ENCODE measurements at places on chromosomes 5 and 9.

GRCh38 chr9:74122661-74123060 lies 374.5 kb upstream of the RORB start:
- no peak for DNase-seq

DNA sequence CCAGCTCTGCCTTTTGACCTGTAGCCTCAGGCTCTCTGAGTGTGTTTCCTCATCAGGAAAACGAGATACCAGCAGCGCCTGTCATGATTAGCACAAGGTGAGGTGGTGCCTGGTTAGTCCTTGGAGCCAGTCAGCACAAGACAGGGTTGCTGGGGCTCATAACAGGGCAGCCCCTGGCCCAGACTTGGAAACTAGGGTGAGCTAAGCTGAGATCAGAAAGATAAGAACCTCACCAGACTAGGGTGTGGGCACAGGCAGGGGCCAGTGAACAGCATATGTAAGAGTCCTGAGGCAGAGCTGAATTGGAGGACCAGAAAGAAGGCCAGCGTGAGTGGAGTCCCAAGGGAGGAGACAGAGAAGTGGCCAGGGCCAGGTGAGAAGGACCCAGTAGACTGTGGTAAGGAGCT lies 42.7 kb upstream of the FUBP3 start:
- no peak for DNase-seq

DNA sequence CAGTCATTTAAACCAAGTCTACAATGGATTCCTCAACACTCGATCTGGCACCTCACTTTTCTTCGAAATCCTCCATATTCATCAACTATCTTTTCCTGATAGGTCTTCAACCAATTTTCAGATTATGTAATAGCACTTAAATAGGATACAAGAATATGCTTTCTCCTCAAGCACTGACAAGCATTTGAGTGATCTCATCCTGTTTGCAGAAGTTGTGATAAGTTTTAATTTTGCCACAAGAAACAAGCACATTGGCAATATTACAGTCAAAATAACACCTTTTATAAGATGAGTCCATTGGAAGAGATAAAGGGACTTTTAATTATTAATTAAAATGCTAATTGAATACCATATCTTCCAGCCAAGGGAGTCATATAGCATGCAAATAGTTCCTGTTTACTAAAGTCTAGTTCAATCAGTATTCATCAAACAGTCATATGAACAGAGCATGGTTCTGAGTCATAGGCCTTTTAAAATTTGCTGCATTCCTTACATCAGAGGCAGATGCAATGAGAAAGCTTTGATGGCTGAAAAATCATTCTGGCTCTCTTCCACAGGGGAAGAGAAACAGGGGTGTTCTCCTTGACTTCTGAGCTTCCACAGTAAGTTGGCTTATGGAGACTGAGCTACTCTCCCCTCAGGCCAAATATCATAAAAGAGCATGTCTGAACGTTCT lies 32.7 kb upstream of the ZCCHC9 start:
- DNase-seq: no peak

GRCh38 chr9:111598733-111599091 lies 735 bp downstream of the PTGR1 start:
- DNase-seq: no peak

- no peak for DNase-seq
These were observed 53.8 kb upstream of the TSLP start for GRCh38 chr5:111017731-111018130.

- no peak for DNase-seq
These were observed 218.4 kb upstream of the TMEM161B start for GRCh38 chr5:88487066-88487465.

DNA sequence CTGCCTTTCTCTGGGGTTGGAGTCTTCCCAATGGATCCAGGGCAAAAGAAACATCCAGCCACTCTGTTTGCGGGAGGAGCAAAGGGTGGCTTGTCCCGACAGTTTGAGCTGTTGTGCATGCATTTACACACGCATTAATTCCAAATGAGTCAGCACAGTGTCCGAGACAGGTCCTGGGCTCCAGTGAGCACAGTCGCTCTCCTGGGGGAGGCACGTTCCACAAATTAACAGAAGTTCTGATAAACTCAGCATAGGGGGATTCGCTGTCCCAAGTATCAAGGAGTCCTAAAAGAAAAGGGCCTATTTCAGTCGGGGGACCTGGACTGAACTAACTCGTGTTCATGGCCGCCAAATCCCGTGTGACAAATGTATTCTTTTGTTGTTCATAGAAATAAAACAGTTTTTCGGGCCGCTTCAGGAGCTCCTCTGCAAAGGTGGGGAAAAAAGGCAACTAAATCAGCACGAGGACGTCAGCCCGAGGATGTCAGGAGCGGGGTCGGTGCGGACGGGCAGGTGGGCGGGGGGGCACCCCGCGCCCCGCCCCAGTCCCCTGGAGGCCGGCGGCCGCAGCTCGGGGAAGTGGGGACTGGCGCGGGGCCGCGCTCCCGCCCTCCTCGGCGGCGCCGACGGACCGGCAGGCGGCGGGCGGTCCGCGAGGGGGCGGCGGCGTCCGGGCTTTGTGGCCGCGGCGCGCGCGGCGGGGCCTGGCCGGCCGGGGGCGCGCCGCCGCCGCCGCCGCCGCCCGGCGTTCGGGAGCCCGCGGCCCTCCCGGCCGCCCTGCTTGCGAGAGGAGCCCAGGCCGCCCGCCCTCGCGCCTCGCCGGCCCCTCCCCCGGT lies at the start of gene MSANTD3:
Gene MSANTD3, plus strand, starts transcription at position 614 of the 836 bp plus-strand sequence. CDS start 14,796 bp downstream, outside the sequence.
- no peak for DNase-seq

DNA sequence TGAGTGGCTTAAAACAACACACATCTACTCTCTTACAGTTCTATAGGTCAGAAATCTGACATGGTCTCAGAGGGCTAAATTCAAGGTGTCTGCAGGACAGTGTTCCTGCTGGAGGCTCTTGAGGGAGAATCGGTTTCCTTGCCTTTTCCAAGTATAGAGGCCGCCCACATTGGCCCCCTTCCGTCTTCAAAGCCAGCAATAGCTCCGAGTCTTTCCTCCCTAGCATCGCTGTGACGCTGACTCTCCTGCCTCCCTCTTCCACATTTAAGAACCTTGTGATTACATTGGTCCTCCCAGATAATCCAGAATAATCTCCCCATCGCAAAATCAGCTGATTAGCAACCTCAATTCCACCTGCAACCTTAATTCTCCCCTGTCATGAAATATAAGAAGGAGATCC lies 81.3 kb upstream of the IER5L start:
- DNase-seq: no peak

- no peak for DNase-seq
These were observed 222.9 kb upstream of the EFNA5 start for GRCh38 chr5:107893642-107894041.

All from NCI-H1417 treated with DMSO at 0.1 percent for 48 hours (cell line).